ENCODE measurements at places on chromosomes 11 and 22. TPM values are rescaled to one million over a fixed set of nuclear protein-coding genes. Genes with fewer than 3 reads are reported as not detected.

DNA sequence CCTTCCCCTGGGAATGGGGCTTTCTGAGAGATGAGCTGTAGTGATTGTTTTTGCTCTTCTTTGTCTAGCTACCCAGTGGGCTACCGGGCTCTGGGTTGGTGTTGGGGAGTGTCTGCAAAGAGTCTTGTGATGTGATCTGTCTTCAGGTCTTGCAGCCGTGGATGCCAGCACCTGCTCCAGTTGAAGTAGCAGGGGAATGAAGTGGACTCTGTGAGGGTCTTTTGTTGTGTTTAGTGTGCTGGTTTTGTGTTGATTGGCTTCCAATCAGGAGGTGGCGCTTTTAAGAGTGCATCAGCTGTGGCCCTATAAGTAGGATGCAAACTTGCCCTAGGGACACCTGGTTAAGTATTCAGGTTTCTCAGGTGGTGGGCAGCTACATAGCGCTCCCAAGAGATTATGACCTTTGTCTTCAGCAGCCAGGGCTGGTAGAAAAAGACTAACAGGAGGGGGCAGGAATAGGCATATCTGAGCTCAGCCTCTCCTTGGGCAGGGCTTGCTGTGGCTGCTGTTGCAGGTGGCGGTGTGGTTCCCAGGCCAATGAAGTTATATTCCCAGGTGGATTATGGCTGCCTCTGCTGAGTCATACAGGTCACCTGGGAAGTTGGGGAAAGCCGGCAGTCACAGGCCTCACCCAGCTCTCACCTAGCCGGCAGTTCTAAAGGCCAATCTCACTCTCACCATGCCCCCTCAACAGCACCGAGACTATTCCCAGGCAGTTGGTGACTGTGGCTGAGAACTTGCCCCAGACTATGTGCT is 315.7 kb upstream of the C11orf87 start:
- DNase-seq: no peak

The CYTH4 gene
- total RNA-seq: 0.07 TPM

DNA sequence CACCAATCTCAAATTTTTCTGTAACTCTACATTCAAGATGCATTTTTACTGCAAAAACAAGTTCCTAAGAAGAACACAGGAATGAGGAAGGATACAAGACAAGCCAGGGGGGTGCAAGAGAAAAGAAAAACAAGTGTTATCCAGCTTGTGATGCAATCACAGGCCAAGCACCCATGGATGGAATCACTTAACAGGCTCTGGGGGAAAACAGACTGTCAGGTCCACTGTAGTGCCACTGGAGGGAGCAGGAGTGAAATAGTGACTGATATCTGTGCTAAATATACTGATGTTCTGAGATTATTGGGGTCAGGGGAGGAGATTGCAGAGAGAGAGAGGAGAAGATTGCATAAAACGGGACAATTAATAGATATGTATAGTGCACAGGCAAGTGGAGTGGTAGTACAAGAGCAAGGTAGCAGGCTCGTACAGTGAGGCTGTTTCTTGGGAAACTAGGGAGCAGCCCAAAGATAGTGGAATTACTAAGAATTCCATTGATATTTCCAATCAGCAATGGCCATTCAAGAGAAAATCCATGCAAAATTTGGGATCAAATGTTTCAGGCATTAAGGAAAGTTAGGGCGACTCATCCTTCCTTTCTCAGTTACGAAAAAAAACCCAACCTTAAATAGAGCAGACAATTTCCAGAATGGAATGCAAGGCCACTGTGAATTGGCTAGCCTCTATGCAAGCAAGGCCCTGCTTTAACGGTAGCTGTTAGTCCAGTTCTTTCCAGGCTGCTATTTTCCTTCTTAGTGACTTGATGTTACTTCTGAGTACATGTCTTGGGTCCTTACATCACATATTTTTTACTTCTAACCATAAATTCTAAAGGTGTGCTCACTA is 52.2 kb upstream of the CEP126 start:
- DNase-seq: peak; percentile 60

DNA sequence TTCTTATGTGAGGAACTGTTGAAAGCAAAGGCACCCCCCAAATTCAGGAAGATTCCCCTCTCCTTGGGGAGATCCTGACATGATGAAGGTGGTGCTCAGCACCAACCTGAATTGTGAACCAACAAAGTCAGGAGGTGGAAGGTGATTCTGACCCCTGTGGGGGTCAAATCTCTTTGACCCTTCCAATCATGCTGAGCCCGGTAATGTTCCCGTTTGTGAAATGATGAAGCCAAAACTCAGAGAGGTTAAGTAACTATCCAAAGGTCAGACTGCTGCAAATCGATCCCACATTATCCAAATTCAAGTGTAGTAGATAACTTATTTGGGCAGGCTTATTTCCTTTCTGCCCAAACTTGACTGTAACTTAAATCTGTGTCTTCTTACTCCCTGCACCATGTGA is 19.1 kb downstream of the SERPING1 start:
- no peak for DNase-seq

GRCh38 chr22:17698948-17699347 is 60.4 kb downstream of the BCL2L13 start:
- DNase-seq: no peak

DNA sequence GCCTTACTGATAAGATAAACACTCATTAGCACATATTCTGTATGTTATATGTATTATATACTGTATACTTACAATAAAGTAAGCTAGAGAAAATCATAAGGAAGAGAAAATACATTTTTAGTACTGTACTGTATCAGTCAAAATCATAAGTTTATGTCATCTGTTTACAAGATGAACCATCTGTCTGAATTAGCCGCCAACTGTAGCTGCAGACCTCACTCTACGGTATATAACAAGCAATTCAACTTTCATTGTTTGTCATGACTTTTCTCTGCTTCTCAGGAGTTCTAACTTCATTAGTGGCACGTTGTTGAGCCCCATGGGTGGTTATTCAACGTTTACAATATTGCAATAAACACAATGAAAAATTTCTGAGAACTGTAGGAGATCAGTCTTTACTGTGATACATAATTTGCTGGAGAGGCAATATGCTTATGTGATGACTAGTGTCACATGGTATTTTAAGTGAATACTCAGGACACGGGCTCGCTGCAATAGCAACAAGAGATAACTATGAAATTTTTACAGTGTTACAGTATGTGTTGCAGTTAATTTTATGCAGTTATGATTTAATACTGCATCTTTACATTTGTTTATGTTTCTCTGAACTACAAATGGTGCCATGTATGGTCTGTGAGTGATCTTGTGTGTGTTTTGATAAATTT is 132.2 kb upstream of the CTSC start:
- DNase-seq: no peak

GRCh38 chr22:19998232-19998951 is 18.2 kb downstream of the ARVCF start:
- DNase-seq: no peak

The VPREB3 gene
- total RNA-seq: not detected

The TSKU gene
- total RNA-seq: 23.4 TPM

The LGALS1 gene
- total RNA-seq: 1,711 TPM

The TLCD5 gene
- 23.1 TPM for total RNA-seq

The OR6T1 gene
- not detected for total RNA-seq

DNA sequence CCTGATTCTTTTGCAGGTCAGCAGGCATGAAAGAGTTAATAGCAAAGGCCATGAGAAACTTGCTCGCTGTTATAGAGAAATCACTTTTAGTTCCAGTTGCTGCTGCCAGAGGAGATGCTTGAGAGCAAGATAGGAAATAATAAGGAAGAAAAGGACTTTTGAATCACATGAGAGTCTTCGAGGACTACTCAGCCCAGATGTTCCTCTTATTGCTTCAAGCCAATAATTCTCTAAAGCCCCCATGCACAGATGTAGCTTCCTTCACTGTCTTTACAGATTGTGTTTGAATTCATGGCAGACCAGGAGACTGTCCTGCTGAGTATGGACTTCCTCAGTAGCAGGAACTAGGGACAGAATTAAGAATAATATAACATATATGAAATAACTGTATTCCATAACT is 50.1 kb upstream of the OLFML1 start:
- DNase-seq: no peak

The SCGB1A1 gene
- total RNA-seq: not detected

DNA sequence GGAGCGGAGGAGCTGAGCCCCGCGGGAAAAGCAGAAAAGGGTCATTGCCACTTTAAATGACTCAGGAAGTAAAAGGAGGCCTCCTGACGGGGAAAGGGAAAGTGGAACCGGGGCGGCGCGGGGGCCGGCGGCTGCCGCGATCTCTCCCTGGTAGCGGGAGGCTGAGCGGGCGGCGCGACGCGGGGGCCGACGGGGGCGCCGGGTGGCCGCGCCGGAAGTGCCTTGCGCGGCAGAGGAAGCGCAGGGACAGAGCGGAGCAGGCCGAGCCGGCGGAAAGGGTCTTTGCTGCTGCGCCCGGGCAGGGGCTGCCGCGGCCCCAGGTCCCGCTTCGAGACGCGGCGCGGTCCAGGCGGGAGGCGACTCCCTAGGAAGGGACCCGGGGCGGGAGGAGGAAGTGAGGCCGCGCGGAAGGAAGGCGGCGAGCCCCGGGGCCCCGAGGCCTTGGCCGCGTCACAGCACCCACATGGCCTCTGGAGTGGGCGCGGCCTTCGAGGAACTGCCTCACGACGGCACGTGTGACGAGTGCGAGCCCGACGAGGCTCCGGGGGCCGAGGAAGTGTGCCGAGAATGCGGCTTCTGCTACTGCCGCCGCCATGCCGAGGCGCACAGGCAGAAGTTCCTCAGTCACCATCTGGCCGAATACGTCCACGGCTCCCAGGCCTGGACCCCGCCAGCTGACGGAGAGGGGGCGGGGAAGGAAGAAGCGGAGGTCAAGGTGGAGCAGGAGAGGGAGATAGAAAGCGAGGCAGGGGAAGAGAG is at the start of gene TRIM44:
TSS of gene TRIM44 (plus strand) at position 127 of the 759 bp plus-strand sequence. CDS start at position 464, 337 bp downstream.
- no peak for DNase-seq

DNA sequence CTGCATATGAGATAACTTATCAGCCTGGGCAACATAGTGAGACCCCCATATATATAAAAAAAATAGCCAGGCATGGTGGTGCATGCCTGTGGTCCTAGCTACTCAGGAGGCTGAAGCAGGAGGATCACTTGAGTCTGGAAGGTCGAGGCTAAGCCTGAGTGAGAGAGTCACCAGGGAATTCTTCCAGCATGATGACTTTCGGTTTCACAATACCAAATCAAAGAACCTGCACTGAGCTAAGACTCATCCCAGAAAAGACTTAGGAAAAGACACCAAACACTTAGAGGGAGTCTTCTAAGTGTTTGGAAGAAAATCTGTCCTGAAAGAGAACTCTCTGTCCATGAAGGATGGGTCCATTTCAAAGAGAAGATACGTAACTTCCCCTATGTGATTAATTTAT is 12.7 kb downstream of the STK33 start:
- no peak for DNase-seq

GRCh38 chr11:12862696-12863469 is 146.2 kb upstream of the RASSF10 start:
- peak; percentile 47 for DNase-seq

The HORMAD2 gene
- total RNA-seq: not detected

GRCh38 chr22:31618471-31619176 is 43.4 kb downstream of the PISD start:
- no peak for DNase-seq

DNA sequence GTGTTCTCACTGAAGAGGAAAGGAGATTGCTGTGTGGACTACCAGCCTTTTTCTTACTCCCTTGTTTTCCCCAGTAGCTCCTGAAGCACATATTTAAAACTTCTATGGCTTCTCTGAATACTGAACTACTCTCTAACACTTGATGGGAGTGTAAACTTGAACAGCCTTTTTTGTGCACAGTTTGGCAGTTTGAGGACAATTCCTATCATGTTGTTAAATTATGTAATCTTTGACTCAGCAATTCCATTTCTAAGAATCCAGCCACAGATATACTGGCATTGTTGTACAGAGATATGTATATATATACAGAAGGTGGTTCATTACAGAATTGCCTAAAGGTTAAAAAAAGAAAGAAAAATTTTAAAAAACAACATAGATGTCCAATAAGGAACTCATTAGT is 47.1 kb upstream of the EED start:
- no peak for DNase-seq

- peak; percentile 26 for DNase-seq
Observed at GRCh38 chr22:27349456-27349855, 452.1 kb downstream of the MN1 start.

DNA sequence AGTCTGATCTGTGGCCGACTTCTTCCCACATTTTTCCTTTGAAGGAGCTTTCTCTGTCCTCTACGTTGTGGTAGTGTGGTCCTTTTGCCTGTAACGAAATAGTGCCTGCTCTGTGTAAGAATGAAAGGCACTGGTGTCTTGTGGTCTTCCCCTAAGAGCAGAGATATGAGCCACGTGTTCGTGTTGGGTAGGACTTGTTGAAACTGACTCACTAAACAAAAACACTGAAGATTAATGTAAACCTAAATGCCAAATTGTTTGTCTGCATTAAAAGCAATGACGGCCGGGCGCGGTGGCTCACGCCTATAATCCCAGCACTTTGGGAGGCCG is 10.1 kb upstream of the RPS3 start:
- DNase-seq: no peak

GRCh38 chr22:46362203-46362933 is 26.9 kb downstream of the TRMU start:
- DNase-seq: no peak

- no peak for DNase-seq
Observed at GRCh38 chr11:106642331-106642730, 375.9 kb downstream of the GUCY1A2 start.

The PACS1 gene
- total RNA-seq: 17.5 TPM

- DNase-seq: no peak
Observed at GRCh38 chr22:21568347-21569075, 997 bp downstream of the UBE2L3 start.

DNA sequence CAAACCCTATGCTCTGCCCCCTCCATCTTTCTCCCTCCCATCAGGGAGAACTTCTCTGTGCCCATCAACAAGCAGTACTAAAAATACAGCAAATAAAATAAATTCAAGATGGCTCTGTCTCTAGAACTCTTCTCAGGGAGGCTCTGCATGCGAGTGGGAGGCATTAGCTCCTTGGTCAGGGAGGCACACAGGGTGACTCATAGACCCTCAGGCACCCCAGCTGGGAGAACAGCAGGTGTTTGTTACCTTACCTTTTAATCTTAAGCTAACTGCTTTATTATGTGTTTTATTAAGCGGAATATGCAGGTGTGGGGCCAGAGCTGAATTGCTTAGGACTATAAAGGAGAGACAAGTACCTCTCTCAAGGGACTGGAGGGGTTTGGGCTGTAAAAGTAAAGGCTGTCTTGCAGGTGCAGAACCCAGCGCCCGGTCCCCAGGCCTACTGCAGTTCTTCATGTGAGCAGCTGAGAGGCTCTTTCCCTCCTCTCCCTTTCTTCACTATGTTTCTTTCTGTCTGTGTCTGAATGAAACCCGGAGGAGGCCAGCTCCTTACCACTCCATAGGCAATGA is 20.8 kb downstream of the CSNK2A3 start:
- no peak for DNase-seq

GRCh38 chr11:68441466-68442230 is 18.9 kb upstream of the PPP6R3 start:
- no peak for DNase-seq

The VWA5A gene
- 12.1 TPM for total RNA-seq

DNA sequence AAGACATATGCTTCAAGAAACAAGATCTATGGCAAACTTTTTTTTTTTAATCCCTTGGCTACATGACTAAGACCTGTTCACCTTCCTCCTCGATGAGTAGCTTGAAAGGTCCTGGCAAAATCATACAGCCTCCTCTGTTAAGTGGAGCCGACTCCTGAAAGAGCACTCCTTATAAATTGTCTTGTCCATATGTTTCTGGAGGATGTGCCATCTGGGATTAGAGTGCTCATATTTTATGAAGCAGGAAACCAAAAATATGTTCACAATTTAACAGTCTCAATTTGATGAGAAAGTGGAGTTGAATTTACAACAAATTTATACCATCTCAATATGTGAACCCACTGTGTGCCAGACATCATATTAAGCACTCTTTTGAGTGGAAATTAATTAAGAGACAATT is 912.1 kb upstream of the FAT3 start:
- no peak for DNase-seq

The TRIM48 gene
- not detected for total RNA-seq

The MMP10 gene
- total RNA-seq: 0.80 TPM
